ENCODE measurements at places on chromosomes 6 and 20.

GRCh38 chr6:44022296-44022661, 105.0 kb downstream of the MRPL14 start:
- no peak for DNase-seq

DNA sequence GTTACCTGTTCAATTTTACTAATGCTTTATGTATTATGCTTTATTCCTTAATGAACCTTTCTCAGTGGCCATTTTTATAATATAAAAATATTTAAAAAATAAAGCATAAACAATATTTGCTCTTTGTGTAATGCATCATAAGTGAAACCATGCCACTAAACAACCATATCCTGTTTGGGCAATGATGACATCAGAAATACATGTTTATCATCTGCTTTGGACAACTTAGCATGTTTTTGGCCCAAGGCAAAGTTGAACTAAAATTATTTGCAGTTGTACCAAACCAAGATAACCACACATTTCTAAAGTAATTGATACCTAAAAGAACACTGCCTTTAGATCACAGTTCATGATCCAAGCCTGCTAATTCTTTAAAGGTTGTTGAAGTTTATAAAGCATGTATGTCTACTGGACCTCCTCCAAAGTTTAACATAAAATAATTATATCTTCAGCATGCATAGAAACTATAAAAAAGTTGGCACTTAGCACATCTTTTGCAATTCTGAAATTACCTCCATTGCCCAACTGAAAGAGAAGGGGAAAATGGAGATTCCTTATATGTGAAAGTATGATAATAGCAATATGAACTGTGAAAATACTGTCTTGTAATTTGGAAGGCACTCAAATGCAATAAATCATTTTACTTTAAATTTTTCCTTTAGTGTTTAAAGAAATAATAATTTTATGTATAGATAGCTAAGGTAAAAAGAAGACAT, 325.6 kb upstream of the RUNX2 start:
- DNase-seq, result no peak

DNA sequence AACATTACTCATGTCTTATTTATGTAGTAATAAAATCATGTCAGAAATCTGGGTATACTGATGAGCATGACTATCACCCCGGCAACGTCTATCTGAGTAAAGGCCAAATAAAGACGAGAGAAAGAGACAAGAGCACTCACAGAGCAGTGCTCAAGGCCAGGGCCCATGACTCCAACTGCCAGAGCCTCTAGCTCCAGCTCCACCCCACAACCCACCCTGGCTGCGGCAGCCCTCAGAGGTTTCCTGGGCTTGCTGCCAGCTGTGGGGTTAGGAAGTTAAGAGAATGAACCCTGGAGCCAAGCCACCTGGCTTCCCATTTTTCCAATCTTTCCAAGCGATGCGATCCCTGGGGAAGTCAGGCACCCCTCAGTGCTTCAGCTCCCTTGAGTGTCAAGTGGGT, 92.0 kb upstream of the PAX1 start:
- DNase-seq, result no peak

DNA sequence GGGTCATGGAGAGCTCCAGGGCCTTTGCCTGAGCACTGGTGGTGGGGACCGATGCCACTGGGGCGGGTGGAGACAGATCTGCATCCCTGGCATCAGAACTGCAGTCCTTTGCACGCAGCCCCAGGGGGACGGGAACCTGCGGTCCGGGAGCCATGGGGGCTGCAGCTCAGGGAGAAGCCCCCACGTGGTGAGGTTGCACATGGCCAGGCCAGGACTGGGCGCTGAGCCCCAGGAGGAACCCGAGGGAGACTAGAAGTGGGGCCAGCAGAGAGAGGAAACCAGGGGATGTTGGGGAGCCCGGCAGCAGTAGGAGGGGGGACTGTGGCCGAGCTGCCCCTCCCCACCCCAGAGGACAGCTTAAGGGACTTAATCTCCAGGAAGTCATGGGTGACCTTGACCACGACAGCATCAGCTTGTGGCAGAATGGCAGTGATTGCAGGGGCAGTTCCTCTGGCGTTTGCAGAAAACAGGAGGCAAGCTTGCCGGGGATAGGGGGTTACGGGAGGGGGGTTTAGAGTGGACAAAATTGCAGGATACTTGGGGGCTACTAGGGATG, 18.0 kb upstream of the LSM14B start:
- no peak for DNase-seq

DNA sequence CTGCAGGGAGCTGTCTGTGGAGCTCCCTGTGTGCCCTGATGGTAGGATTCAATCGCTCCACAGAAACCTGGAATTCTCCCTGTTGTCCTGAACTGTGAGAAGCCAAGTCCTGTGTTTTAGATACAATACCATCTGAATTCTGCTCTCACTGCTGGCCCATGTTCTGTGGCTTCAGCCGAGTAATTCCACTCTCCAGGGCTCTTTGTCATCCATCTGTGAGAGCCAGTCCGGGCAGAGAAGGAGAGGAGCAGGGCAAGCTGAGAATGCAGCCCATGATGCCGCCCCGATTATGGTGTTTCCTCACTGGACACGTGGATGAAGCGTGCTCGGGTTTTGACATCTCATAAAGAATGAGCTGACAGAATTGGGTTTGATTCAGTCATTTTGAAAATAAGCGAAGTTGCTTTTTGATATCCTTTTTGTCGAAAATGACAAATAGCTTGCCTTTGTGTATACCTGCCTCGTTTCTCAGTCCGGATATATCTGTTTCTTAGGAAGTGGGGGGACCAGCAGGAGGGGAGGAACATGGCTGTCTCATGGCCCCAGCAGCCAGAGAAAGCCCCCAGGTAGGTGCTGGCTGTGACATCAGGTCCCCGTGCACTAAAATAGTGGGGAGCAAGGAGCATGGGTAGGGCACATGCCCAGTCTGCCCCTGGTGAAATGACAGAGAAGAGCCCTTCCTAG, 8.2 kb upstream of the CD93 start:
- DNase-seq, result no peak

DNA sequence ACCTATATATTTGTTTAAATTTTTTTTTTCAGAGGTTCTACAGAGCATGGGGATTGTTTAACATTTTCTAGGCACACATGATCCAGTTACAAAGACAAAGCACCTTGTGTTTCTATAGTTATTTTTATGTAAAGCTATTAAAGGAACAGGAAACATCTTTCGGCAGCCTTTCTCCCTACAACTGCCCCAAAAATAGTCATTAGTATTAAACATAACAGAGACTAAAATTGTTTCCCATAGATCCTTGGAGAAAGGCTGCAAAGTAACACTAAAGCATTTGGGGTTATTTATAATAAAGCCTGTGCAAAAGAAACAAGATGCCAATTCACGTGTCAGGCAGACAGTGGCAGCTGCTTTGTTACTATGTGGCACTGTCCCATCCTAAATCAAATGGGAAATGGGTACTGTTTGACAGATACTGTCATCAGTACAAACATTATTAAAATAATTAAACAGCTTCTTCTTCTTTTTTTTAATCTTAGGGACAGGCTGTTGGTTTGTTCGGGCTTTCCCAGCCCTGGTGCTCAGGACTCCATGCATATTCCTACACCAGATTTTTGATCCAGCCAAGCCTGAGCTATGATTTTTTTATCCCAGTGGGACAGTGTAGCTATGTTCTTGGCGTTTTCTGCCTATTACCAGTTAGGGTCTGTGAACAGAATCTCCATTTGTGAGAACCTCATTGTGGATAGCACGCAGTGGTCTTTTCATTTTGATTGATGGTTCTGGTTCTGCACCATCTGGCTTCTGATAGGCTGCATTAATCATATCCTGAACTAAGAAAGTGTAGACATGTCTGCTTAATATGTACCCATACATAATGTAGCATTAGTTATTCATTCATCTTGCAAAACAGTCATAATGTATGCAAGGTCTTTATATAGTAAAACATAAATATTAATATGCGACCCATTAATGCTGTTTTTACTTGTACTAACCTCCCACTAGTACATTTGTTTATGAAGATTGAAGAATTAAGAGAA, 460.4 kb upstream of the SOX4 start:
- no peak for DNase-seq

- DNase-seq, result no peak
Measured at GRCh38 chr20:58855506-58856389, 3.2 kb downstream of the GNAS start.

Measured in activated CD8-positive, alpha-beta memory T cell treated with anti-CD3 and anti-CD28 coated beads for 48 hours (primary cell).